ENCODE measurements at places on chromosomes 1 and 21. TPM values are rescaled to one million over a fixed set of nuclear protein-coding genes. Genes with fewer than 3 reads are reported as not detected.

Gene SLAMF6
- 0.99 TPM for total RNA-seq

Gene MPL
- not detected for total RNA-seq

Gene KIRREL1
- 11.4 TPM for total RNA-seq

Gene SPRR5
- not detected for total RNA-seq

Gene AJAP1
- total RNA-seq, result 2.9 TPM

Gene RXRG
- 2.6 TPM for total RNA-seq

Gene LAPTM5
- 25.2 TPM for total RNA-seq

GRCh38 chr1:201139756-201140155 lies 12.8 kb upstream of the ASCL5 start:
- no peak for DNase-seq

GRCh38 chr1:15931401-15931800 lies 44.5 kb downstream of the ZBTB17 start:
- no peak for DNase-seq

DNA sequence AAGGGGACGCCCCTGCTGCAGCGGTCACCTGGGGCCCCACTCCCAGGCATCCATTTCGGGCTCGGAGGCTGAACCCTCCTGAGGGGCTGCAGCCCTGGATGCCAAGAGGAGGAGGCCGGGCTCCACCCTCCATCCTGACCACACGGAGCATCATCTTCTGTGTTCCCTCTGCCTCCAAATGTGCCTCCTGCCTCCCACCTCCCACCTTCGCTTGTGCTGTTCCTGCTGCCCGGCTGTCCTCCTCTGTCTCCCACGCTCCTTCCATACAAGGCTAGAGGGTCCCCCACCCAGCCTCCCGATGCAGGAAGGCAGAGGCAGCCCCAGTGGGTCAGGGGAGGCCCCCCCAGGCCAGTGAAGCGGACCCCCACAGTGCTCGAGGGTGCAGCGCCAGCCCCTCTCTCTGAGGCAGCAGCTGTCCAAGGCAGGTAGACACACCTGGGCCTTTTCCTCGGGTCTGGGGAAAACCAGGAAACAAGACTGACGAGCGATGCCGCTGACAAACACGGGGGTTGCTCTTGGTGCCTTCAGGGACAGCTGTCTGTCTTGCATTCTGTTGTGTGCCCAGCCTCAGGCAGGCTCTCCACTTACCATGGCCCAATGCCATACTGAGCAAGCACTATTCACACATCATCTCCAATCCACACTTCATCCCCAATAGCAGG lies 16.8 kb upstream of the PLEKHG5 start:
- no peak for DNase-seq

DNA sequence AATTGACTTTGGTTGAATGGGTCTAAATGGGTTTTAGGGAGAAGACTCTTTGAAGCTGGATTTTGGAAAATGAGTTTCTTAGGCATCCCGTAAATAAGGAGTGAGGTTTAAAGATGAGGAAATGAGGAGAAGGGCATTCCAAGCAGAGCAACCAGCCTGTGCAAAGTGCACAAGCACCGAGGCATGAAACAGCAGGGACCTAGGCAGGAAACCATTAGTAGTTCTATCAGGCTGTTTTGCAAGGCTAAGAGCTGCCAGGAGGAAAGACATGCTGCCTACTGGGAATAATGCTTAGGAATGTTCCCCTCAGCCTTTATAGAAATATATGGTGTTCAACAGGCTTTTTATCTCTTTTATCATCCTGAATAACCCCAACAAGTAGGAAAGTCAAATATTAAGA lies 153.1 kb upstream of the FGGY start:
- DNase-seq, result no peak

DNA sequence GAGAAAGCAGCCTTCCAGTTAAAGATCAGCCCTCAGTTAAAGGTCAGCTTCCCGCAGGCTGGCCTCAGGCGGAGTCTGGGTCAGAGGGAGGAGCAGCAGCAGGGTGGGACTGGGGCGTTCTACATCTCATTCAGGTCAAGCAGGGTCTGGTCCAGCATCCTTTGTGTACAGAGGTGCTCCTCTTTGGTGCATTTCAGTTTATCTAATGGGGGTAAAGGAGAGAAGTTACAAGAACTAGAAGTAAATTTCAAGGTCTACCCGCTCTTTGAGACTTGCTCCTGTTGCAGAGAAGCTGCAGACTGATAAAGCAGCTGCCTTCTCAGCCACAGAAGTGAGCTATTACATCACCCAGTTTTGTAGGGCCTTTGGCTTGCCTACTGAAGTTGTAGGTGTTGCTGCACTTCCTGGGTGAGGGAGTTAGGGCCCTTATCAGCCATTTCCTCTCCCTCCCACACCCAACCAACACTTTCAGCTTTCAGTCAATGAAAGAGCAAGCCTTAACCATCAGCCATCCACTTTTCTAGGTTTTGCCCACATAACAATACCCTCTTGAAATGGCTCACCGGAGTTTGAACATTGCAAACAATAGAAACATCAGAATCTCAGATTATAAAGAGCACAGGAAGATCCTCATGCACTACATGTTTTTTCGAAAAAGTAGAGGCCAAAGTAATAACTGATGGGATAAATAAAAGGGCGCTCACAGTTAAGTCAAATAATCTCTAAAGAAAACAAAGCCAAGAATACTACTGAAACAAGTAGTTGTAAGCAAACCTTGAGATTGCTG lies 2.8 kb upstream of the NUP210L start:
- no peak for DNase-seq

- no peak for DNase-seq
These were observed 33.3 kb downstream of the TIAM1 start for GRCh38 chr21:31310750-31311149.

GRCh38 chr21:41143596-41144325 lies 24.2 kb upstream of the BACE2 start:
- DNase-seq, result no peak

DNA sequence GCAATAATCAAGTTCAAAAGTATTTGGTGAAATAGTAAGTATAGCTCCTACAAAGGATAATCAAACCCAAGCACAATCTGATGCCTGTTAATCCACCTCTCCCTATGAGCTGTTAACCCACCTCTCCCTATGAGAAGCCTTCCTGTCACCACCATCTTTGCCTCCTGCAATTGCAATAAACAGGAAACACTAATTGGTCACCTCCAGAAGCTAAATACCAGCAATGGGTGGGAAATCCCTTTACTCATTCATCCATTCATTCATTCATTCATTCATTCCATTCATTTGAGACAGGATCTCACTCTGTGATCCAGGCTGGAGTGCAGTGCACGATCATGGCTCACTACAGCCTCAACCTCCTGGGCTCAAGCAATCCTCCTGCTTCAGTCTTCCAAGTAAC lies 132.8 kb downstream of the RERE start:
- DNase-seq, result no peak

DNA sequence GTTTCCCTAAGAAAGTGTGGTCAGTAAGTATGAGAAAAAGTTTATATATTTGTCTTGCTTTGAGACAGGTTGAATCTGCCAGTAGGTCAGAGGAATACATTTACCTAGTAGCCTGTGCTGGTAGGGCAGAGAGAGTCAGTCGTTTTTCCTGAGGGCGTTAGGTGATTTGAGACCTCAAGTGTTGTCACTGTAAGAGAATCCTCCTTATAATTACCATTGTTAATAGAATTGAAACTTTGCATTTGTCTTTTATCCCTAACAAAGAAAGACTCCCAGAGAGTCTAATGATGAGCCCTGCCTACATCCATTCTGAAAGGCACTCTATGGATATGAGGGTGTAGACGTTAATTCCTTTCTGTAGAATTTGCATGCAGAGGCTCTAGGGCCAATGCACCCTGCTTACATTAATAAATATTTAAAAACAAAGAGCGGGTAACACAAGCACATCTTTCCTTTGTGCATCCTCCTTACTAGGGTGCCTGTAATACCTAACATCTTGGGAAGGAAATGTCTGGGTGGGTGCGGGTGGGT lies 16.4 kb downstream of the PBX1 start:
- no peak for DNase-seq

DNA sequence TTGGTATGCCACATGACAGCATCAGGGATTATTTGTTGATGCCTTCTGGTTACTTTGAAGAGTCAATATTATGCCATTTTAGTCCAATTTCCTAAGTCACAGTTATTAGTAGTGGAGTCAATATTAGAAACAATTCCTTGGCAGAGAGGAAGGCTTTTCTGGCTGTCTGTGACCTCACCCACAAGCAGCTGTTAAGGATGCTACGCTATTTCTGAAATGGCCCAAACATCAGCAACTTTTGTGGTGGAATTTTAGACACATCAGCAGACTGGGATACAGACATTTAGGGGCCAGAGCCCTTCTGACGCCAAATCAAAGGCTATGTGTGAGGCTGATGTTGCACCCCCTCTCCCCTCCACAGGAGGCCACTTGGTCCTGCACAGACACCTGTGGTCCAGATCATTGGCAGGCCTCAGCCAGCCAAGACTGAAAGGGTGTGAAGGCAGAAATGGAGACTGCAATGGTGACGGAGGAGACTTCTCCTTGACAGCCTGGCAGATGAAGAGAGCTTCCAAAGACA lies 9.2 kb upstream of the RXRG start:
- no peak for DNase-seq
